ENCODE measurements at places on chromosomes 12 and 14. TPM values are rescaled to one million over a fixed set of nuclear protein-coding genes. Genes with fewer than 3 reads are reported as not detected.

DNA sequence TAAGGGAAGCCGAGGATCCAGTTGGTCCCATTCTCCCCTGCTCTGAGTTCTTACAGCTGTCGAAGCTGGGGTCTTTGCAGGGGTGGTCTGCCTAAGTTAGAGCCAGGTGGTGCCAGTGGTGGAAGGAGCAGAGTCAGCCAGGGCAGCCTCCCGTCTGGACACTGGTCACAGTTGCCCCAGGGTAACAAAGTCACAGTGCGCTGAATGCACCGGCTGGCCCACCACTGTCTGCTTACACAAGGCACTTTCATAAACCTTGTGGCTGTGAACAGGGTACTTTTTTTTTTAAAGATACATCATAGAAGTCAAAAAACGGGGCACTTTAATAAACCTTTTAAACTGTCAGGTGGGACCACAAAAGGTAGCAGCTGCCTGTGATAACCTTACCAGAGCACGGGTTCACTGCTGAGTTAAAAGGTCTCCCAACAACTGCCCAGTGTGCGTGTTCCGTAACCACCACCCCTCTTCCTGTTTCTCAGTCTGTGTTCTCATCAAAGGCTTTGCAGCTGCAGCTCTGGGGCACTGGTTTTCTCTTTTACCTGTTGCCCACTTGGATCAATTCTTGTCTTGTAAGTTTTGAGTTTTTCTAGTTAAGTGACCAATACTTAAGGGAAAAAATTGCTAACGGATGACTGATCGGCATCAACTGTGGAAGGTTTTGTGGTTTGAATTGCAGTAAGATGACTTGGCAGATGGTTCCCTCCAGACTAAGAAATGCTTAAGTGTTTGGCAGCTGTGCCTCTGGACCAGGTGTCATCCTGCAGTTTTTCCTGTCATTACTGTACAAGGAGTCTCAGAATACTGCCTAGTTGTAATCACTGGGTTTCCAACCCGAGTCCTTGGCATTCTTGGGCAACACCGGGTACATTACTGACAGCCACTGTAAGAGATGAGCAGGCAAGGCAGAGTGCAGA lies 55.9 kb downstream of the DYNC1H1 start:
- H3K27ac ChIP-seq = no peak overlapping the region
- ATAC-seq = no peak
- H3K4me1 ChIP-seq = no peaks in the 10 kb centered on the region
- H3K36me3 ChIP-seq = no peaks in the 10 kb centered on the region
- no peak overlapping the region for H3K4me3 ChIP-seq
- H3K27me3 ChIP-seq = no peaks in the 10 kb centered on the region

DNA sequence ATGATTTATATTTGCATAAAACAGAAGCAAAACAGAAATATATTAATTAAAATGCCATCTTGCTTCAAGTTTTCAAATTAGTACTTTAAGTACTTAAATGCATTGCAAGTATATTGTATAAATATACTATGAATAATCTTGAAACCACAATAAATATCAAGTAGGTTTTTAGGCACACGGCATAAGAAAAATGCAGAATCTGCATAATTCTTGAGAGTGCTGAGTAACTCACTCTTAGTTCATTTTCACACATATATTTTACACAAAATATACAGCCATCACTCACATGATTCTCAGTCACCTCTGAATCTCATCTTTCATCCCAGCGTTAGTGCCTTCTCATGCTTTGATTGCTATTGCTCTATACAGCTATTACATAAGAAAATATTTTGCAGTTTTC lies 51.9 kb downstream of the SLC6A15 start:
- H3K4me1 ChIP-seq = no peaks in the 10 kb centered on the region
- no peaks in the 10 kb centered on the region for H3K36me3 ChIP-seq
- no peak for ATAC-seq
- H3K27me3 ChIP-seq = no peaks in the 10 kb centered on the region
- H3K4me3 ChIP-seq = no peak overlapping the region

DNA sequence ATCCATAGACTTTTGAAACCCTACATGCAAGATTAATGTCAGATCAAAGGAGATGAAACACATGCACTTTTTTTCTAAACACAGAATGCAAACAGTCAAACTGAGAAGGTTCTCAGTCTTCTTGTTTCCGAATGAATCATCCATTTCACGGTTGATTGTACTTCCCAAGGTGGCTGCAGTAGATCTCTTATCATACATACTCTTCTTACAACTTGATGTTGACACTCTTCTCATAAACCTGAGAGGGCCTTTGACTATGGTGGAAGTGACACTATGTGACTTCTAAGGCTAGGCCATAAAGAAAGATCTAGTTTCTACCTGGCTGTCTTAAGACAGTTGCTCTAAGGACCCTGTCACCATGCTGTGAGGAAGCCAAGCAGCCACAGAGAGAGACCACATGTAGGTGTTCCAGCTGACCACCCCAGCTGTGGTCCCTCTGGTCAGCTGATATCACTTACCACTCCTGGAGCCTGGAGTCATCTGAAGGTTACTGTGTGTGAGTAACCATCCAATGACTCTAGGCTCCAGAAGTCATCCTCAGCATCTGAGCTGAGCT lies 67.2 kb upstream of the HMGA2 start:
- no peaks in the 10 kb centered on the region for H3K4me1 ChIP-seq
- H3K27me3 ChIP-seq = peaks cover 33% of the 10 kb centered on the region
- H3K36me3 ChIP-seq = no peaks in the 10 kb centered on the region

- no peaks in the 10 kb centered on the region for H3K36me3 ChIP-seq
- H3K27ac ChIP-seq = peak overlapping the region; percentile 45
- no peak overlapping the region for H3K4me3 ChIP-seq
- H3K27me3 ChIP-seq = no peaks in the 10 kb centered on the region
- peak; percentile 42 for ATAC-seq
Observed at GRCh38 chr14:76829013-76829365, 2.8 kb downstream of the LRRC74A start.

DNA sequence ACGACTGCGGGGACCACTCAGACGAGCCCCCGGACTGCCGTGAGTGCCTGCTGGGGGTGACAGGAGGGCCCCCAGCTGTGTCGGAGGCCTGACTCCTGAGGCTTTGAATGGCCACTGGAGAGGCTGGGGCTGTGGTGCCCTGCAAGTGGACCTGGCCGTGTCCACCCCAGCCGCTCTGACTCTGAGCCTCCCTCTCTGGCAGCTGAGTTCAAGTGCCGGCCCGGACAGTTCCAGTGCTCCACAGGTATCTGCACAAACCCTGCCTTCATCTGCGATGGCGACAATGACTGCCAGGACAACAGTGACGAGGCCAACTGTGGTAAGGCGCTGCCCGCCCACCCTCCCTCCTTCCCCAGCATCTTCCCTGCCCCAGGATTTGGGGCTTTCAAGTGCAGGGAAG lies 16.1 kb upstream of the NXPH4 start:
- H3K27me3 ChIP-seq = no peaks in the 10 kb centered on the region
- H3K36me3 ChIP-seq = no peaks in the 10 kb centered on the region
- ATAC-seq = no peak
- H3K4me3 ChIP-seq = no peak overlapping the region
- no peaks in the 10 kb centered on the region for H3K4me1 ChIP-seq

GRCh38 chr14:105465209-105466031 lies 9.2 kb upstream of the CRIP2 start:
- H3K27me3 ChIP-seq = no peaks in the 10 kb centered on the region
- no peak overlapping the region for H3K27ac ChIP-seq
- peaks cover 94% of the 10 kb centered on the region for H3K36me3 ChIP-seq

DNA sequence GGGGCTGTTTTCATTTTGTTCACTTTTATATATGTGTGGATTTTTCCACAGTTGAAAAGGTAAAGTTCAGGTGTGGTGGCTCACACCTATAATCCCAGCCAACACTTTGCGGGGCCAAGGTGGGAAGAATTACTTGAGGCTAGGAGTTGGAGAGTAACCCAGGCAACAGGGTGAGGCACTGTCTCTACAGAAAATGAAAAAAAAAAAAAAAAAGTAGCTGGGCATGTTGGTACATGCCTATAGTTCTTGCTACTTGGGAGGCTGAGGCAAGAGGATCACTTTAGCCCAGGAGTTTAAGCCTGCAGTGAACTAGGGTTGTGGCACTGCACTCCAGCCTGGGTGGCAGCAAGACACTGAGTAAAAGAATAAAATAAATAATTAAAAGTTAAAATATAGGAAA lies 326.5 kb downstream of the NAV3 start:
- no peaks in the 10 kb centered on the region for H3K27me3 ChIP-seq
- H3K27ac ChIP-seq = no peak overlapping the region
- H3K36me3 ChIP-seq = no peaks in the 10 kb centered on the region
- H3K4me1 ChIP-seq = no peaks in the 10 kb centered on the region

CFAP251 gene
- total RNA-seq = 1.9 TPM

KCNK10 gene
- 0.40 TPM for total RNA-seq

FAM181A gene
- not detected for total RNA-seq

SMIM41 gene
- 4.0 TPM for total RNA-seq

COX8C gene
- total RNA-seq = not detected

OVCH1 gene
- 0.13 TPM for total RNA-seq
